CD4-positive, alpha-beta T cell treated with Interleukin-2 at 100 ng/mL for 4 hours (primary cell): ENCODE measurements at places on chromosomes 6 and 20.
A peak's percentile ranks its signal among the peaks of the same experiment; 100 is the strongest.

DNA sequence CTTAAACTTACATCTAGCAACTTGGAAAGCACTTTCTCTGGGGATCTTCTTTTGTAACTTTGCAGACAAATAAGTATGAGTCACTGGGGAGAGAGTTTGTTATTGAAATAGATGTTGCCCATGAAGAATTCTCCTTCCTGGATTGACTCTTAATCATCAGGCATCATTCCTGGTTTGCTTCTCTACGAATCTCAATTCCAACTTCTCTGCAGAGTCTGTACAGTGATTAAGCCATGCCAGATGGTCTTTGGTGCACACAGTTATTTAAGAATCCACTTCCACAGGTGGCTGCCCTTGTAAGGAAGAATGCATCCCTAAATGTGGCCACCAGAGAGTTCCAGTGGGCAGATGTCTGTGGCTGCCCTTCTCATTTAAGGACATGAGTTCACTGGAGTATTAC is 25.7 kb downstream of the MYCT1 start:
- DNase-seq = no peak

- DNase-seq = no peak
Observed at GRCh38 chr6:73656531-73657145, 2.8 kb upstream of the SLC17A5 start.

DNA sequence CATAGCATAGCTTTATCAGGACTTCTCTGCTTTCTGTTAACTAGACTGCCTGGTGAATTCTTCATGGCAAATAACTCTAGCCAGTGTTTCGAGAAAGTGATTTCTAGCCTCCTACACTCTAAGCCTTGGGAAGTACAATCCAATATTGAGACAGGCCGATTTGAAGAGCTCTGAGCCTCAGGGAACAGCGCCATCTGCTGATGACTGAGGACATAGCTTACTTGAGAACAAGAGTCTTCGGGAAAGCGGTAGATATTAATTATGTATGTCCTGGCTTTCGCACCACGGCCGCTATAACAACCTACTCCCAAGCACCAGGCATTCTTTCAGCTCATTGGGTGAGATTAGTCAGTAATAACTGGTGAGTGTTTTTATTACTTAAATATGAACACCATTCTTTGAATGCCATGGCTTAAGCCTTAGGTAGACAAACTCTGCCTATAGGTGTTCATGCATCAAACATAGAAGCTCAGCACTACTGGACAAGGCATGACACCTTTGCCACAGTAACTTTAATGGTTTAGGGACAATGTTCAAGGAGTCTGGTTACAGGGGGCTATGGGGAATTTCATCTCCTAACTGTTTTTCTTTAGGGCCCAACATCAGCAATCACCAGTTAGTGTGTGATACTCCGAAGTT is 518.6 kb downstream of the BMP2 start:
- DNase-seq = peak; percentile 3

DNA sequence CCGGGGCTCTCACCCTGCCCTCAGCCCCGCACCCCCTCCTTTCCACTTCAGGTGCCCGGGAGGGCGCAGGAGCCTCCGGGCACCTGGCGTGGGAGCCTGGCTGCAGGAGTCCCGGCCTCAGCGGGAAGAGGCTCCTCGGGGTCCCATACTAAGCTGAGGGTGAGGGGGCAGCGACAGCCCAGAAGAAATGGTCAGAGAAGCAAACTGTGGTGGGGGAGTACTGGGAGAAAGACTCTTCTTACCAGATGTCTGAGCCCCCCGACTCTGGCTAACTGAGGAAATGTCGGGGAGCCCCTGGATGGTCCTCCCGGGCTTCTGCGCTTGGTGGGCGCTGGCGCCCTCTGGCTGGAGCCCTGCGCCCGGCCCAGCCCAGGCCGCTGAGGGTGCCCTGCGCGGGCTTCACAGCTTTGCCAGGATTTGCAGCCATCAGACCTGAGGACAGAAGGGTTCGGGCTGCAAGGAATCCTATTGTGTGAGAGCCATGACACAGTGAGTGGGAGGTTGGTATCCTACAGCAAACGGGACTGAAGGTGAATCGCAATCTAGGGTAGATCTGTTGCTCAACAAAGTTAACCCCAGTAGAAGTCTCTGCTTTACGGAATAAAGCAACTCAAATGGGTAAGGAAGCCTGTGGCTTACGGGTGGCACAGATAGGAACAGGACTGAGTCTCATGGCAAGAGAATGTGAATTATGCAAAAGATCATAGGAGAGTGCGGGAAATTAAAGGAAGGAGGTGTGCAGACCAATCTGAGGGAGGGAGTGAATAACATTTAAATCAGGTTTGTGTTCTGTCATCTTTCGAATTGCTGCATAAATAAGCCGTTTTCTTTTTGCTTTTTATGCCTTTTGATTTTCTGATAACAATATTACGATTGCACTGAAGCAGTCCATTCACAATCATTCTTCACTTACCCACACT is 639 bp upstream of the RCAN2 start:
- no peak for DNase-seq

- DNase-seq = no peak
Observed at GRCh38 chr6:149454346-149454848, 30.4 kb downstream of the ZC3H12D start.

- no peak for DNase-seq
Observed at GRCh38 chr20:24983896-24984295, 8.7 kb downstream of the APMAP start.

DNA sequence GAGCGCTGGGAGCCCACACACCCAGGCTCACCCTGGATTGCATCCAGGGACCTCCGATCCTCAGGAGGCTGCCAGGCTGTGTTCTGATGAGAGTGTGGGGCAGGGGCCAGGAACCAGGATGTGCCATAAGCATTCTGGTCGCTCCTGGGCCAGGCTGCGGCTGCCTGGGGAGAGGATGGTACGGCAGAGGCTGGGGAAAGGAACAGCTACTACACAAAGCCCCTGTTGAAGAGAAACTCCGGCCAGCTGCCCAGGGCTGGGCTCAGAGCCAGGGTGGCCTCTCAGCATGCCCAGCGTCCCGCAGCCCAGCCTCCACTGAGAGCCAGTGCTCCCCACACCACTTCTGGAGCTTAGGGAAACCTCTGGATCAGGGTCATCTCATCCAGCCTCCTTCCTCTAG is 21.7 kb upstream of the OCSTAMP start:
- no peak for DNase-seq

DNA sequence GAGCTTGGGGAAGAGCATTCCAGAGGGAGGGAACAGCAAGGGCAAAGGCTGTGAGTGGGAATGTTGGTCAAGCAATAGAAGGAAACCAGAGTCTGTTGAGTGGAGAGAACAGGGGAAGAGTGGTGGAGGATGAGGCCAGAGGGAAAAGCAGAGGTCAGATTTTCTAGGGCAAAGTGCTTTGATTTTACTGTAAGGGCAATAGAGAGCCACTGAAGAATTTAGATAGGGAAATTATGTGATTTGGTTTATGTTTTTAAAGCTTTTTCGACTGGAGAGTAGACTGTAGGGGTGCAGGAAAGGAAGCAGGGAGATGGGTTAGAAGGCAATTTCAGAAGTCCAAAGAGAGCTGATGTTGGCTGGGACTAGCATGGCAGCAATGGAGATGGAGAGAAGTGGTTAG is 4.4 kb downstream of the L3MBTL1 start:
- no peak for DNase-seq

- DNase-seq = no peak
Observed at GRCh38 chr6:84764332-84765049, at the start of gene TBX18. TSS of gene TBX18 (minus strand) at chr6:84764598. CDS start at chr6:84764181, 417 bp downstream.

- DNase-seq = no peak
Observed at GRCh38 chr6:144690666-144691065, 405.5 kb downstream of the UTRN start.
